ENCODE measurements at places on chromosomes 4 and X.

GRCh38 chr4:25856756-25857155, 6.0 kb downstream of the SEL1L3 start:
- no peak for DNase-seq

GRCh38 chr4:41749631-41750039, 1.1 kb upstream of the PHOX2B start:
- DNase-seq, result no peak

GRCh38 chr4:15149234-15149838, 147.1 kb downstream of the CPEB2 start:
- no peak for DNase-seq

- no peak for DNase-seq
Observed at GRCh38 chrX:7088968-7089615, 58.4 kb upstream of the STS start.

DNA sequence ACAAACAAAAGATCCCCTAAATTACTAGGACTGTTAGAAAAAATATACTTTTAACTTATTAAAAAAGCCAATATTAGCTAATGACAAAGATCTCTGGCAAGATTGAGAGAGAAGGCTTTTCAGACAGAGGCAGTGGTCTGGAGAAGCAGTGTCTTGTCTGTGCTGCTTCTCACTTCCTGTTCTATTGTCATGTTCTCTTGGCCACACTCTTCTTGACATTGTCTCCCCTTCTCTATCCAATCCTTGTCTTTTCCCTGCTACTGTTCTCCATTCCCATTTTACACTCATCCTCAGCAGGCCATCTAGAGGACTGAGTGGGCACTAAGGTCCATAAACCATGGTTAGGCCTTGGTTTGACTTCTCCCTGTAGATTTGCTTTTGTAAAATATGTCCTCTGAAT, 14.0 kb upstream of the TAPT1 start:
- no peak for DNase-seq
